ENCODE measurements at places on chromosomes 16 and 17.

DNA sequence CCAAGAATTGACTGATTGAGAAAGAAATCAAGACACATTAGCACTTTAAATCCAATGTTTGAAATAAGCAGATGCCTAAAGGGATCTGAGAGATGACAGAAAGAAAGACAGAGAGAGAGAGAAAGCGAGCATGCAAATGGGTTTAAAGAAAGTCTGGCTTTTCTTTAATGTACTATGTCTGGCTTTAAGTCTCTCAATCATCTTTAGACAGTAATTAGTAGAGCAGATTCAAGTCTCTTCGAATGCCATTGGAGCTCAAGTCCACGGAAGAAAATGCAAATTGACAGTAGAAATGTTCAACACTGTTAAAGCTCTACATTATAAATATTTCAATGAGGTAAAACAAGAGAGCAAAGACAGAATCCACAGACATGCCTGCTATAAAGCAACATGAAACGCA is 1480.2 kb upstream of the CDH8 start:
- no peak for DNase-seq

- DNase-seq = no peak
Observed at GRCh38 chr17:80284631-80285030, 24.0 kb downstream of the RNF213 start.

GRCh38 chr17:15963670-15964110 is 18.8 kb downstream of the ADORA2B start:
- DNase-seq = peak; percentile 74

DNA sequence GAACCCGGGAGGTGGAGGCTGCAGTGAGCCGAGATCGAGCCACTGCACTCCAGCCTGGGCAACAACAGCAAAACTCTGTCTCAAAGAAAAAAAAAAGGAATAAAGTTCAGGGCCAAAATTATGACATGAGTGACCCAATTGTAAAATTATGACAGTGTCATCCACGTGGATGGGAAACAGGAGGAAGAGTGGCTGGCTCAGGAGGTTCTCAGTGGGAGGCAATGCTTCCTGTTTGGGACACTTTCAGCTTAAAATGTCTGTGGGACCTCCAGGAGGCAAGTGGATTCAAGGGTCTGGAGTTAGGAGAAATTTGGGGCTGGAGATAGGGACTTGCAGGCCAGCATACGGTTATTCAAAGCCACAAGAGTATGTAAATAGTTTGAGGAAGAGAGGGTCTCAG is 8.0 kb upstream of the STX4 start:
- DNase-seq = no peak

GRCh38 chr17:45135978-45136791 is 698 bp downstream of the ACBD4 start:
- no peak for DNase-seq
